Activated gamma-delta T cell treated with anti-CD3 and anti-CD28 coated beads, Interleukin-2, amount 50 U/mL, for 16 hours (primary cell): ENCODE measurements at places on chromosomes 1 and 21.

DNA sequence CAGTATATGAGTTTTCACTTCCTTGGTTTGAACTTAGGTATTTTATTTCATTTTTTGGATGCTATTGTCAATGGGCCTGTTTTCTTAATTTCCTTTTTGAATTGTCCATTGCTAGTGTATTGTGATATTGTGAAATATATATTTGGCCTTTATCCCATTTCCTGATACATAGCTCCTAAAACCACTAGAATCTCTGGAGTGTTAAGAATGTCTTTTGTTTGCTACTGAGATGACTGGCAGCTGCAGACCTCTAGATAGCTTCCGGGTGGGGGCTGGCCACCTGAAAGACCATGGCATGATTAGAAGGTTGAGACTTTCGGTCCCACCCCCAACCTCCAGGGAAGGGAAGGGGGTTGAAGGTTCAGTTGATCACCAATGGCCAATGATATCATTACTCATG, 245.4 kb downstream of the KCNJ6 start:
- DNase-seq: no peak

GRCh38 chr21:30881480-30881879, at the start of gene KRTAP11-1:
TSS of gene KRTAP11-1 (minus strand) at chr21:30881580. CDS start at chr21:30881524, 56 bp downstream.
- no peak for DNase-seq

DNA sequence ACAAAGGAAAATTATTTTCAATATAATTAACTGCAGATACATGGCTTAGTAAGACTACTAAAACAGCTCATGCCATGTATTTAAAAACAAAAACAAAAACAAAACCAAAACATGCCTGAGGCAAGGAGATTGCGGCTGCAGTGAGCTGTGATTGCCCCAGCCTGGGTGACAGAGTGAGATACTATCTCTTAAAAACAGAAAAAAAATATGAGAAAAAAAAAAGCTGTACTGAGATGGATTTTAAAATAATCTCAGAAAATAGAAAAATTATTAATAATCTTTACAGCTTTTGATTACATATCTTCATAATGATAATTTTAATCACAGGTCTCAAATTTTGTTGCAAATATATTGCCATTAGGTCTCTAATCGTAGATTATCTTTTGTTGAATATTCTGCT, 24.0 kb upstream of the LIN9 start:
- no peak for DNase-seq

- no peak for DNase-seq
Observed at GRCh38 chr1:20154301-20154831, 15.2 kb downstream of the PLA2G2F start.

DNA sequence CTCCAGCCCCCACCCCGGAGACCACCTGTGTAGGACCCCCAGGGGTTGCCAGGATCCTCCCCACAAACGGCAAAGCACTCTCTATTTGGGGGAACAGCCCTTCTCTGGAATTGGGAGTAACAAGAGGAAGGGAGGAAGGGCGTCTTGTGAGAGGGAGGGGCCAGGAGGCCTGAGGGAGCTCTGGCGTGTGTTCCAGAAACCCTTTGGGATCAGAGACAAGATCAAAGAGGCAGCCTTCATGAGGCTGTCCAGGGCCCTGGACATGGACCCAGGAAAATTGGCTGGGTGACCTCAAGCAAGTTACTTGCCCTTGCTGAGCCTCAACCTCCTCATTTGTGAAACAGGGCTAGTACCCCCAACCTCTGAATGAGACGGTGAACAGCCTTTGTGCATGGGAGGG, 18.1 kb upstream of the ECE1 start:
- no peak for DNase-seq
